ENCODE measurements at places on chromosomes 5 and 9.

- no peak for DNase-seq
Measured at GRCh38 chr5:16313761-16314160, 134.2 kb upstream of the MARCHF11 start.

GRCh38 chr9:109520475-109521132 is 22.5 kb upstream of the PTPN3 start:
- peak; percentile 76 for DNase-seq

DNA sequence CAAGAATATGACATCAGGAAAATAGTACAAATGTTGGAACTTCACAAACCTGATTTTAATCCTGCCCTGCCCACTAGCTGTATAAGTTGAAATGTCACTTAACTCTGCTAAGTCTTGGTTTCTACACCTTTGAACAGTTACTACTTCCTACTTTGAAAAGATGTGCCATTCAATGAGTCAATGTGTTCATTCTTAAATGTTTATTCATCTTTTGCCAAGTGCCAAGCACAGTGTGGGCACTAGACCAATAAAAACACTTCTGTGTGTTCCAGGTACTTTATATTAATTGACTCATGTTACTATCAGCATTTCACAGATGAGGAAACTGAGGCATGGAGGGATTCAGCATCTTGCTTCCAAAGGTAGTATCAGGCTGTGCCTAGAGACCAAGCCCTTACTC is 12.8 kb downstream of the PDCL start:
- DNase-seq = no peak

GRCh38 chr9:133713150-133713959 is 24.8 kb downstream of the SARDH start:
- no peak for DNase-seq

GRCh38 chr5:7324919-7325318 is 71.0 kb upstream of the ADCY2 start:
- no peak for DNase-seq

DNA sequence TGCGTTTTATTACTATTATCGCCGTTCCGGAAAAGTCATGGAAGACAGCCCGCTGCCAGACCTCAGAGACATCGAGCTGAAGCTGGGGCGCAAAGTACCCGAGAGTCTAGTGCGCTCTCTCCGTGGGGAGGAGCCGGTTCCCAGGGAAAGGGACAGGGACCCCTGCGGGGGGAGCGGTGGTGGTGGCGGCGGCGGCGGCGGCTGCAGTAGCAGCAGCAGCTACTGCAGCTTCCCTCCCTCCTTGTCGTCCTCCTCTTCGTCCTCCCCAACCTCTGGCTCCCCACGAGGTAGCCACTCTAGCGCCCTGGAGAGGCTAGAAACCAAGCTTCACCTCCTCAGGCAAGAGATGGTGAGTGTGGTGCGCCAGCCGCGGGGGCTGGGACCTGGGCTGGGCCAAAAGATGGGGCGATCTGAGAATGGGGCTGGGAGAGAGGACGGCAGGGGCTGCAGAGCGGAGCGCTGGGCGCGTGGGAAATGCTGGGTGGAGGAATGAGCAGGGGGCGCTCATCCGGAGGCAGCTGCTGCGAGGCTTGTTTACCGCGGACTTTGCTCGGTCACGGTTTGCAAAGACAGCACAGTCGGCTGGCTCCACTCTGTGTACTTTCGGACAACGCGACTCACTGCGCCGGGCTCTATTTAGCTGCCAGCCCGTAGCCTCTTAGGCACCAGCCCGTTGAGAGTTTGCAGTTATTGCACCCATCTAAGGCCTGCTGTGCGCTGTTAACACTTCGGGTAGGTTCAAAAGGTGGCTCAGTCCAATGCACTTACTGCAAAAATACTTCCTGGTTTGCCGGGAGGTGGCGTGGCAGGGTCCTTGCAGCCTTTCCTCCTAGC is 1.1 kb downstream of the LURAP1L start:
- peak; percentile 93 for DNase-seq

DNA sequence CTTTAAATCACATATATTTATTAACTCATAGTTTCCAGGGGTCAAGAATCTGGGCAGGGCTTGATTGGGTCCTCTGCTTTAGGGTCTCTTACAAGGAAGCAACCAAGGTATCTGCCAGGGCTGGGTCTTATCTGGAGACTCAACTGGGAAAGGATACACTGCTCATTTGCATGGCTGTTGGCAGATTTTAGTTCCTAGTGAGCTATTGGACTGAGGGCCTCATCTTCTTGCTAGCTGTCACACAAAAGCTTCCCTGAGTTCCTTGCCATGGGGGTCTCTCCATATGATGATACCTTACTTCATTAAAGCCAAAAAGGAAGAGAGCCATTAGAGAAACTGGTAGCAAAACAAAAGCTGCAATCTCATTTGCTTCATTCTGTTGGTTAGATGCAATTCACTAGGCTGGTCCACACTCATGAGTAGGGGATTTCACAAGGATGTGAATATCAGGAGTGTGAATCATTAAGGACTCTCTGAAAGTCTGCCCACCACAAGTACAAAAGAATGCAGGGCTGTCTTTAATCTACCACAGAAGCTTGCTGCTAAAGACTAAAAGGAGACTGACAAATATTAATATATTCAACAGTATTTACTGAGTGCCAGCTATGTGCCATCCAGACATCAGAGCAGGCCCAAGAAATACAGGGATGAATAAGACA is 42.0 kb upstream of the TIMD4 start:
- peak; percentile 70 for DNase-seq

- DNase-seq = no peak
Measured at GRCh38 chr5:102713278-102713677, 41.8 kb upstream of the PAM start.

- no peak for DNase-seq
Measured at GRCh38 chr9:106779796-106780195, 83.2 kb upstream of the ZNF462 start.

DNA sequence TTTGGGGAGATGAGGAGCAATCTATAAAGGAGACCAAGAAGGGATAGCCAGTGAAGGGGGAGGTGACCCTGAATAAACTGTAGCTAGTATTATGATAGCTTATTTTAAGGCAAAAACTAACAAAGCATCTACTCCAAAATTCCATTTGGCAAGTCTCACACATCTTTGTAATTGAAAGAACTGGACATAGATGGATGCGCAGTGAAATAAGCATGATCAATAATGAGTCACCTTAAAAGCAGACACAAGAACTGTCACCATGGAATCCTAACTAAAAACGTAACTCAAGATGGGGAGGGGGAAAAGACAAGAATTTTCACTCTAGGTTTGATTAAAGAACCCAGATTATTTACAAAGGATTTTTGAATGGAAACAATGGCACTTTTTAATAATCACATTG is 164.5 kb downstream of the MED27 start:
- no peak for DNase-seq

DNA sequence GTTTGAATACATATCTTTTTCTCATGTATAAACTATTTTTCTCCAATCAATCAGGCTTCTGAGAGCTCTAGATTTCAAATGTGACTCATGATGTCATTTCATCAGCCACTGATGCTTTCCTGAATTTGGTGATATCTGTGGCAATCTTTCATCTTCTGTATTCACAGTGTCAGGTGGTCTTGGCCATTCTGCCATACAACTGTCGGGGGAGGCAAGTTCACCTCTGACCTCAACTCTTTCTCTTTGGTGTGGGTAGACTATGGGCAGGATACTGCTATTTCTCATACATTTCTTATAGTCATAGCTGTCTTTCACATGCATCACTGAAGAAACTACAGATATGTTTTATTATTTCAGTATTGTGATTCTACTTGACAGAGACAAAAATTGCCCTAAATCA is 414.1 kb upstream of the MEF2C start:
- DNase-seq = no peak

DNA sequence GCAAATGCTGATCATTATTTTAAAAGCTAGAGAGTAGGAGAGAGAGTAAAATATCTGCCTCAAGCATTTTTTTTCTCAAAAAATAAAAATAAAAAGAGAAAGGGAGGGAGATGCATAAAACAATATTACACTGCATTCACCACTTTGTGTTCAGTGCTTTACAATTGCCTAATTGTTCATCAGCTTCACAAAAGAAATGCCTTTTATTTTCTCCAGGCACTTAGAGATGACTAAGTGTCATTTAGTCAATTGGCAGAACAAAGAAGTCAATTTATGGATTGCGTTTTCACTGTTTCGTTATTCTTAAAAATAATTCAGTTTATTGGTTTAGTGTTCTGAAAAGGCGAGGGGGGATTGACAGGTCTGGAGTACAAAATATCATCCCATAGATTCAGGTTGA is 232.5 kb upstream of the CCNH start:
- DNase-seq = no peak

DNA sequence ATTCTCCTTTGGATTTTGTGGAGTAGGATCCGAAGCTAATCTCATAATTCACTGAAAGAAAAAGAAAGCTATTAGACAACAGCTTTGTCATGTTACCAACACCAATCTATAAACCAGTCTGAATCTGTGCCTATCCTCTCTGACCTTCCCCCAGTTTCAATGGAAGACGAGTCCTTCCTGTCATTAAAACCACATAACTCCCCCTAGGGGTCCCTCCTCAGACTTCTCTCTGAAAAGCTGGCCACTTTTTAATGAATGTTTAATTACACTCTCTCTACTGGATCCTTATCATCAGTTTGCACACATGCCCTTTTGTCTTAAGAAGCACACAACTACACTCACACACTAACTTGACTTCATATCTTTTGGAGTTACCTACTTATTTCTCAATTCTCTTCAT is 98.0 kb upstream of the TSLP start:
- DNase-seq = no peak

DNA sequence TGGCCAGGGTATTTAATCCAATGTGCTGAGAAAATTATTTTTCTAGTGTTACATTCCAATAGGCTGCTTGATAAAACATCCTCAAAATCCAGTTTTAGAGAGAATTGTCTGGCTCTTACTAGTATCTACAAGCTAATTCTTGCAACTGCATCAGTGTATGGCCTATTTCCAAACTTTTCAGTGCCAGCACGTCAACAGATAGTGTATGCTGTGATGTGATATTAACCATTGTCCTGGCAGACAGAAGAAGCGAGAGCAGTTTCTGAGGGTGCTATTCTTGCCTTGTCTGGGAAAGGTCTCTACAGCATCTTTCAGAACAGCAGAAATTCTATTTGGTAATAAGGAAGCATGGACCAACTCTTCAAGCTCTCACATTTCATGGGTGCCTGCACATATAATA is 174.2 kb upstream of the CDH12 start:
- DNase-seq = no peak

DNA sequence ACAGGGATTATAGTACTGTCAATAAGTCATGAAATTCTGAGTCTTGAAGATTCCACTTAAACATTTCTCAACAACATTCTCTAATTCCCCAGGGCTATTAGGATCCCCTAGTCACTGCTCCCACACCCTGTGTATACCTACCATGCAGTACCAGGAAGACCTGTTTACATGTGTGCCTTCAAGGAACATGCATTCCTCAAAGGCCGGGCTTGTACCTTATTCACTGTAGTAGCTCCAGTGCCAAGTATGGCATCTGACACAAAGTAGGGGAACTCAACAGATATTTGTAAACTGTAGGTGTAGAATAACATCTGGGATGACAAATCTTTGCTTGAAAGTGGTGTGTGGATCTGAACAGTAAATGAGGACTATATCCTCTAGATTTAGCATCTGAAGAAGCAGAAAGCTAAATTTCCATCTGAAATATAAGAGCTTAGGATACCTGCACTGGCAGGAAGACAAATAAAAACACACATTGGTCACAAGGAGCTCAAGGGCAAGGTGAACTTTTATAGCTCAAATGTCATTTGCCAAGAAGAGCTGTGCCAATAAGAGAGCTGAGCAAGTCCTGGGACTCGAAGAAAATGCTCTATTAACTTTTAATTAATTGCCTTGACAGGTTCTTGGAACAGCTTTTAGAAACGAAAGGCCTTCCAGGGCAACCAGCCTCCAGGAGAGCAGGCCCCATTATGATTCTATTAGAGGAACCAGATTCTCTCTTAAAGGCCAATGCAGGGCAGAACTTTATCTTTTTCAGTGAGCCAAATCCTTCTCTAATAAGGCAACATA is 52.3 kb upstream of the MYOT start:
- DNase-seq = no peak

DNA sequence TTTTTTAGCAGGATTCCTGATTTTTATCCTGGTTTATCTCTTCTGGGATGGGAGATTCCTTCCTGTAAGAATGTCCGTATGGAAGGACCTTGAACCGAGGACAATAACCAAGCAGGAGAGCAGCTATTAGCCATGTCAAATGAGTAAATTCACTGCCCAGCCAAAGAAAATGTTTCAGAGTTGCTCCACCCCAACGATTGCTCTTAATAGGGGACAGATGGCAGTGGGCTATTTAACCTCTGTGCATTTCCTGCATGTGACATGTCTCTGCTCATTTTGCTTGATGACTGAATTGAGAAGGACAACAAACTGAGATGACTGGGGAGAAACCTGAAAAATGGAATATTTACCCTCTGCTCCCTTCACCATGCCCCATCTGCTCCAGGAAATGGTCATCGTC is 479.9 kb upstream of the ZNF462 start:
- no peak for DNase-seq

- no peak for DNase-seq
Measured at GRCh38 chr9:127011772-127012171, 97.2 kb downstream of the RALGPS1 start.

GRCh38 chr5:172846677-172847076 is 12.6 kb downstream of the ERGIC1 start:
- peak; percentile 32 for DNase-seq

GRCh38 chr5:74625742-74626241 is 14.7 kb downstream of the ENC1 start:
- DNase-seq = no peak

DNA sequence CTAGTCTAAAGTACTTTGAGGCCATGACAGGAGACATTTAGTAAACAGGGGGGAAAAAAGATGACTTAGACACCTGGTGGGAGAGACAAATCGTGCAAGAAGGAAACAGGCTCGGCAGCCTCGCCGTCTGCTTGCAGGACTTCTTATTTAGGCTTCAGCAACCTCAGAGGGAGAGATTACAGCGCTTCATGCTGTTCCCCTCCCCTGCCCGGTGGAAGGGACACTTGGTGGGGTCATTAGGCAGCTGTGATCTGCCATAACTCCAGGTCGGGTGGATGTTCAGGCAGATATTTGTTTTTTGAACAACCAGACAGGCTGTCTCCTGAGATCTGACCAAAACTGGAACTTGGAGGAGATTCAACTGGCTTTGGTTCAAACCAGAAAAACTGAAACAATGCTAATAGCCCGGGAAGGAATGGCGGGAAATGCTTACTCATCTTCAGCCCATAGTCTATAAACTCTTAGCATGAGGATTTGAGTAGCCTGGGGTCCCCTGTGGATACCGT is 38.1 kb upstream of the CD180 start:
- peak; percentile 74 for DNase-seq
